Urinary bladder (tissue), 4 donors: ENCODE measurements at places on chromosomes 7 and 10. TPM values are rescaled to one million over a fixed set of nuclear protein-coding genes. Genes with fewer than 3 reads are reported as not detected.

- DNase-seq: no peak
Measured at GRCh38 chr7:106339513-106340246, 54.9 kb upstream of the NAMPT start.

- DNase-seq: no peak
Measured at GRCh38 chr7:102457352-102457924, 7.2 kb downstream of the ALKBH4 start.

GRCh38 chr7:1977059-1977875, 255.5 kb downstream of the MAD1L1 start:
- DNase-seq: no peak

- no peak for DNase-seq
Measured at GRCh38 chr10:26721561-26721960, 24.1 kb downstream of the PDSS1 start.

LANCL2 gene
- total RNA-seq: 13.2 TPM

CNPY1 gene
- 0.32 TPM for total RNA-seq

CRPPA gene
- 15.4 TPM for total RNA-seq
